ENCODE measurements at places on chromosomes 4 and X.

GRCh38 chr4:104044369-104044768, 324.6 kb upstream of the TACR3 start:
- DNase-seq = no peak

- DNase-seq = no peak
Measured at GRCh38 chr4:3116955-3117354, 42.5 kb downstream of the HTT start.

DNA sequence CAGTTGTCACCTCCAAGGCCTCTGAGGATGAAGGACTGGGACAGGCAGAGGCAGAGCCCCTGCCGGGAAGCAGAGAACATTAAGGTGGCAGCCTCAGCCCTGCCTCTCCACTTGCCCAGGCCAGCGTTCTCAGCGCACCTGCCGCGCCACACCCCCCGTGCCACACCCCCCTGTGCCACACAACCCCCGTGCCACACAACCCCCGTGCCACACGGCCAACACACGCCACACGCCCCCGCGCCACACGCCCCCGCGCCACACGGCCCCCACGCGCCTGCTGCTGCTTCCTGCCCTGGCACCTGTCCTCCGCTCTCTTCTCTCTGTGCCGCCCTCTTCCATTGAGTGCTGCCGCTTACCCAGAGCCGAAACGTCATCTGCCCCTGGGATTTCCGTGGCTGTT, 58.0 kb upstream of the ZFP42 start:
- no peak for DNase-seq

GRCh38 chr4:59518005-59518823, 1681.9 kb upstream of the ADGRL3 start:
- no peak for DNase-seq

- DNase-seq = no peak
Measured at GRCh38 chrX:137366018-137366633, 199.8 kb upstream of the ZIC3 start.

DNA sequence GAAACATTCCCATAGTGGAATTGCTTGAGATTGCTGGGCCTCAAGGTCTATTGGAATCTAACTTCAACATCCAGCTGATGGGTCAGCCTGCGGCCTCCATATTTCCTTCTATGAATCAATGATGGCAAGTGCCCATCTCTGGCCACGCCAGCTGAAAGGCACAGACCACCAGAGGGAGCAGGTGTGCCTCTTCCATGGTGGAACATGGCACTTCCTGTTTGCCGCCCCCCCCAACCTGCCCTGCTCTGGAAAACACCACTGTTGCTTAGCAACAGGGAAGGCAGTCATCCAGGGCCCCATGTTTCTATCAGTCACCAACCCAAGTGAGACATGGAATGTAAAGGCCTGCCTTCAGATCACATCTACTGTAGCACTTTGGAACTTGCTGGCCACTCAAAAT, 11.6 kb downstream of the PAGE4 start:
- DNase-seq = no peak

DNA sequence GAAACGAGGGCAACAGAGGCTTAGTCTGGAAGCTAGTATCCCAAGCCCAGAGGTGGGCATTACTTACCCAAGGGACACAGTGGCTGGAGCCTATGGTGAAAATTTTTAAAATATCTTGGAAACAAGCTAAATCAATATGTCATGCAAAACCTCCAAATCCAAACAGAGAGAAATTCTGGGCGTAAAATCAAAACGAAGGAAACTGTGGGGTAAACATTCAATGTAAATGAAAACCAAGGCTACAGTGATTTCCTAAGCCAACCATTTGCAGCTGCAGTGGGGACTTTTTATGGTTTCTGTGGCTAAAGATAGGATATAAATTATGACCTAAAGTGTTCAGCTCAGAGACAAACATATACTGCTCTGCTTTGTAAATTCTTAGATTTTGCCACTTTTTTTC, 507.7 kb upstream of the DIAPH2 start:
- no peak for DNase-seq

DNA sequence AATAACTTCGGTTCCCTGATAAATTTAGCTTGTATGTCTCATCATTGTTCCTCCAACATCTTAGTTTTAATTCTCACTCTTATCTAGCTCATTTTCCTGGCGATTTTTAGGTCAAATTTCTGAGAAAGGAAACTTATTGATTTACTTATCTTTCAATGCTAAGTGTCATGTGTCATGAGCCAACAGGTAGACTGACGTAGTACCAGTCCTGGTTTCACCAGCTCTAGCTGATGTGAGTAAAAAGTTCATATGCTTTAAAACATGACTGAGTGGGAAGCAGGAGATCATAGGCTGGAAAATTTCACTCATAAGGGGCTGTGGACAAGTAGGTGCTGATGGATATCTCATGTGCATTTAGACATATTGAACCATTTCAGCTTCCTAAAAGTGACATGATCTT, 441.7 kb upstream of the NR3C2 start:
- DNase-seq = no peak

- peak; percentile 76 for DNase-seq
Measured at GRCh38 chr4:7358100-7358735, 76.5 kb downstream of the PSAPL1 start.

DNA sequence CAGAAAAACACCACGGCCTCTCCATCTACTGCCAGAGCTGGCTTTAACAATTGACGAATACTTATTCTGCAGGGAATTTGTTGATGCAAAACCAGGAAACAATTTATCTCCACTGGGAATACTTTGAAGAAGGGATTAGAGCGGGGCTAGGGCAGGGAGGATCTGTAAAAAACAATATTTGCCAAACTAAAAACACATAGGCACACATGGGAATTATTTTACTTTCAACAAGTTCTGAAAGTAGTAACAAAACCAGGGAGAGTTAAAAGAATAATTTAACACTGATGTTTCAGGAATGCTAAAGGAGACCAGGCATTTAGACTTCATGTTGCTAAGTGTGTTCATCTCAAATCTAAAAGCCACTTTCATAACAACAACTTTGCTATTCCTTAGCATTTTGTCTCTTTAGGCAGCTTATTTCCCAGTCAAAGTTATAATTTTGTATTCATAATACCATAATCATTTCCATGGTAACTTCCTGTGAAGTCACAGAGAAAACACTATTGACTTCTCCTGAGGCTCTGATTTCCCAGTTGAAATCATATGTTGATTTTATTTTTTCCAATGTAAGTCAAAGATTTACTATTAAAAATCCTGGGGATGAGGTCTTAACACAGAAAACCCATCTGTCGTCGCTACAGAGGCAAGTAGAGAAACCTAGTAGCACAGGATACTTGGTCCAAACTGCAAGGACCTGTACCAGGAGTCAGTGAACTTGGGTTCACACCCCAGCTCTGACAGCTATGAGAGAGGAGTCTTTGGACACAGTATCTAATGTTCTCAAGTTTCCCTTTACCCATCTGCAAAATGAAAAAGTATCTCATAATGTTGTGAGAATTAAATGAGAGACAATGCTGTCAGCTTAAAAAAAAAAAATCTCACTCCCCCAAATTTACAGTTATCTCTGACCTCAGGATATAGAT, 69.3 kb downstream of the SH3RF1 start:
- DNase-seq = no peak

DNA sequence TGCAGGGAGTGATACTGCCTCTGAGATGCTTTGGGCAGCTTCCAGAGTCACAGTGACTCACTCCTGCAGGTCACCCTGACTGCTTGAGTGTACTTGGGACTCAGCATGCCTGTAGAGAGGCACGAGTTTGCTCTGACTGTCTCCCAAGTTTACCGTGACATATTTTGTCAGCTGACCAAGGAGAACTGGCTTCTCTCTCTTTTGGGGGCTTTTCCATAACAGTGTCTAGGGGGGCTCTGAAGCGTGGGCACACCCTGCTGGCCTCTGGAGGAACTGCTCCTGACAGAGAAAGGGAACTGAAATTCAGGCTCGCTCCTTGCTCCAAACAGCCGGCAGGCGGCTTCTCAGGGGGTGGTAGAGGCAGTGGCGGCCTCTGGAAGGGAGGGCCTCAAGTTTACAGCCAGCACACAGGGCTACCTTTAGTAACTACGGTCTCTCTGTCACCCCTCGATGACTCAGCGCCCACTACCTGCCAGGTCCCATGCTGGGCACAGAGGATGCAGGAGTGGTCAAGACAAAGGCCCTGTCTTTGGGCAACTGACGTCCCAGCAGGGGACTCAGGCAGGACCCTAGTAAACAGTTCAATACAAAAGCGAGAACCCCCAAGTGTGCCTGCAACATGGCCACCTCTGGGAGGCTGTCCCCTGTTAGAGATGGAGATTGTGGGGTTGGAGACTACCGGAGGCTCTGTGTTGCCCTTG, 17.8 kb downstream of the ZNF185 start:
- DNase-seq = peak; percentile 1

DNA sequence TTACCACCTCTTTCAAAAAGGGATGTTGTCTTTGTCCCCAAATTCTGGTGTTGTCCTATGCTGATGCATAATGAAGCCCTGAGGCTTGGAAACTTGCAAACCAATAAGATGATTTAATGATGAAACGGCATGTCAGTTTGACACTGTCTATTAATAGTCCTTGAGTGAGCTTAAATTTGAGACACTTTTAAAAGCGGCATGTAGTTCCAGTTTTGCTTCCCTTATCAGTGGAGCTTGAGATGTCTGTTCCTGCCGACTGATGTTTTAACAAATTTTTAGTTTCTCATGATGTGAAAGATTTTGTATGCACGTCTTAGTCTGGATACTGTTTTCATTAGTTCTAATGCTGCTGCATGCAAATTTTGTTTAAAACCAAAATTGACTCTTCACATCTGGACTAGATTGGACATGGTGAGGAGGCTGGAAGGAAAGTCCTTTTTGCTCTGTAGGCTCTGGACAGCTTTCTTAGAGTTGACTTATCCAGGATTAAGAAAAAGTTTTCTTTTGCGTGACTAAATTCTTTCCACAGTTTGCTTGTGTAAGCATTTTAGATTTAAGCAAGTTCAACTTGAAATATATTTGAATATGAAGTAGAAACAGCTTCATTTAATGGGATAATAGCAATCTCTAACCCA, 11.7 kb downstream of the C1GALT1C1 start:
- DNase-seq = no peak

- no peak for DNase-seq
Measured at GRCh38 chrX:109184506-109185139, 297.3 kb downstream of the GUCY2F start.

DNA sequence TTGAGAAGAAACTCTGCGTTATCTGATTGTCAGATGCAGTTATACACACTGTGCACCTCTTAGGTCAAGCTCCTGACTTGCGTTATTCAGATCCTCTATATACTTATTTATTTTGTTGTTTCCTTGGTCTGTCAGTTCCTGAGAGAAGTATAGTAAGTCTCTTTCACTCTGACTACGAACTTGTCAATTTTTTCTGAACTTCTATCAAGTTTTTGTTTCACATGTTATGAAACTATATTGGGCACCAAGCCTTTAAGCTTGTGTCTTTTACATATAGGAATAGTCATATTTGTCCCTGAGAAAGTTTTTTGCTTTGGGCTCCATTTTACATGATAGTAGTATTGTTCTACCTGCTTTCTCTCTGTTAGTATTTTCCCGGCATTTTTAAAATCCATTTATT, 31.7 kb downstream of the ZNF275 start:
- no peak for DNase-seq

DNA sequence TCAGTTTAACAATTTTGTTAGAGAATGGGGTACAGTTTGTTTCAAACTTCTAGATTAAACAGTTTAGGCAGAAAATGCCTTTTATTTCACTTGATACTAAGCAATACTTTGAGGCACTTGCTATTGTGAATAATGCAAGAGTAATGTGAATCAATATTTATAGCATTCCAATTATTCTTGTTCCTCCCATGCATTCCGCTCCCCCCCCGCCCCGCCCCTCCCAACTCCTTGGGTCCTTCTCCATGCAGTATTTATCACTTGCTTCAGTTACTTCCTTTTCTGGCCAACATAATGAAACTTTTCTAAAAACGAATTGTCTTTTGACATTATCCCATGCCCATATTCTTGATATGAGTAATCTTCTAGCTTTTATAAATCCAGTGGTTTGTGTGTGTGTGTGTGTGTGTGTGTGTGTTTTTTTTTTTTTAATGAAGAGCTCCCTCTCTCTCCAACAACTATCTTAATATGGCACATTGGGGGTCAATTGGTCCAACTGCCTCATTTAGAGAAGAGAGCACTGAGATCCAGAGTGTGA, 1.6 kb downstream of the BANK1 start:
- no peak for DNase-seq

- DNase-seq = no peak
Measured at GRCh38 chr4:184030036-184030435, 124.9 kb downstream of the STOX2 start.

- DNase-seq = peak; percentile 46
Measured at GRCh38 chr4:155094201-155094820, 114.1 kb upstream of the NPY2R start.

- no peak for DNase-seq
Measured at GRCh38 chr4:109155084-109155483, 147.4 kb downstream of the COL25A1 start.

- DNase-seq = no peak
Measured at GRCh38 chrX:64427281-64427680, 32.0 kb upstream of the MTMR8 start.

DNA sequence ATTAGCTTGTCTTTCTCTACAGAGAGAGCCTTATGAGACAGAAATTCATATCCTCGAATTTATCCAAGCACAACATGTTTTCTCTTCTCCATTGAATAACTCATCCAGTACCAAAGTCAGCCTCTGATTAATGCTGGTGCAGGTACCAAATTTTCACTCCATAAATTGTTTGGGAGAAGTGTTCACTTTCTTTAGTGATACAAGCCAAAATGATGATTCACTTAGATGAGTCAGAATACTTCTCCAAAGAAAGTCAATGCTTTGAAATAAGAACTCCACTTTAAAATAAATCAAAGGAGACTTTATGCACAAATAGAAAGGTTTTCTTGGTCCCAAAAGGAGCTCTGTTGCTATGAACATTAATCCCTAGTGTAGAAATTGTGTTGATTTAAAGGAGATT, 60.2 kb downstream of the MAOB start:
- DNase-seq = no peak

GRCh38 chr4:155590796-155591585, 75.7 kb upstream of the GUCY1A1 start:
- no peak for DNase-seq

All from amniotic stem cell (primary cell).